Central memory CD4-positive, alpha-beta T cell (primary cell): ENCODE measurements at places on chromosomes 3 and 15.

- no peak for DNase-seq
Measured at GRCh38 chr3:136255672-136256406, 5.7 kb downstream of the PCCB start.

DNA sequence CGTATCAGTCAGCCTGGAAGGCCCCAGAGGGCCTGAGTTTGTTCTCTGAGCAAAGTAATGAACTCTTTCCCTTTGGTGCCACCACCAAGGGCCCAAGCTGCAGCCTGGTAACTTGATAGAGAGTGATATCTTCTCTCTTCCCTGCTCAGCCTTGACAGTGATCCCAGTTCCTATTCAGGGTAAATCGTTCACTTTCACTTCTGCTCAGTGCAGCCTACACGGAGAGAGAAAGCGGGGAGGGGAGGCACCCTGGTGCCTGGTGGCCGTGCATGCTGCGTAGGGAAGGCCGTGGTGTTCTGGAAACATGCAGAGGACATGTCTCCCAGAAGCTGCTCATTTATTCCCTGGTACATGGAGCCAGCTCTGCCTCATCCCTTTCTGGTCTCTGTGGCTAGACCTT is 54.9 kb downstream of the KIF9 start:
- DNase-seq, result no peak

DNA sequence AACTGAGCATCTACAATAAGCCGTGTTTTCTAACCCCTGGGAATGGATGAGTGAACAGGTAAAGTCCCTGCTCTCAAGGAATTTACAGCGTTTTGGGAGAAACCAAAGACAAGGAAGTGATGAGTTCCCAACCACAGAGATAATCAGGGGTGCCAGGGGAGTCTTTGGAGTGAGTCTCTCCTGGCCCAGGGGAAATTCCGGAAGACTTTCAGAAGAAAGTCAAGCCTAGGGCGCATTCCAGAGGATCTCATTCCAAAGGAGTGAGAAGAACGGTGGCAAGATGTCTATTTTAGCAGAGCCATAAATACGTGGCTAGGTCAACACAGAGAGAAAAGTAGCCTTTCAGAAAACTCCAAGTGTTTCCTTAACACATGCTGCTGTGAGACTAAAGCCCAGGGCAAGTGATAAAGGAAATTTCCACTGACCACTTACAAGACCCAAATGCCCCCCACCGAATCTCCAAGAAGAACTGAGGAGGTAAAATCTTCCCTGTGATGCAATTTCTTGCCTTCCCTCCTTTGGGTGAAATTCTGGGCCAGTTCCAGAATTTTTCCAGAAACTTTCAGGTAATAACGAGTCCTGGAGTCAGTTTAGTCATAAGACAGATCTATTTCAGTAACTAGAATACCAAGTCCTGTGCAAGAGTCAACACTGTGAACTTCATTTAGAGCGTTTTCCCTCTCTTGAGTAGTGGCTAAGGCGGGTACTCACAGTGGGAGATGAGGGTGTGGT is 437.4 kb downstream of the NR2F2 start:
- DNase-seq, result no peak

- no peak for DNase-seq
Measured at GRCh38 chr15:86877171-86877631, 797.5 kb downstream of the AGBL1 start.

GRCh38 chr3:19427422-19428149 is 279.3 kb downstream of the KCNH8 start:
- no peak for DNase-seq

- no peak for DNase-seq
Measured at GRCh38 chr15:80367661-80368060, 36.5 kb upstream of the ARNT2 start.

- no peak for DNase-seq
Measured at GRCh38 chr15:79702621-79703020, 194.2 kb downstream of the MTHFS start.

DNA sequence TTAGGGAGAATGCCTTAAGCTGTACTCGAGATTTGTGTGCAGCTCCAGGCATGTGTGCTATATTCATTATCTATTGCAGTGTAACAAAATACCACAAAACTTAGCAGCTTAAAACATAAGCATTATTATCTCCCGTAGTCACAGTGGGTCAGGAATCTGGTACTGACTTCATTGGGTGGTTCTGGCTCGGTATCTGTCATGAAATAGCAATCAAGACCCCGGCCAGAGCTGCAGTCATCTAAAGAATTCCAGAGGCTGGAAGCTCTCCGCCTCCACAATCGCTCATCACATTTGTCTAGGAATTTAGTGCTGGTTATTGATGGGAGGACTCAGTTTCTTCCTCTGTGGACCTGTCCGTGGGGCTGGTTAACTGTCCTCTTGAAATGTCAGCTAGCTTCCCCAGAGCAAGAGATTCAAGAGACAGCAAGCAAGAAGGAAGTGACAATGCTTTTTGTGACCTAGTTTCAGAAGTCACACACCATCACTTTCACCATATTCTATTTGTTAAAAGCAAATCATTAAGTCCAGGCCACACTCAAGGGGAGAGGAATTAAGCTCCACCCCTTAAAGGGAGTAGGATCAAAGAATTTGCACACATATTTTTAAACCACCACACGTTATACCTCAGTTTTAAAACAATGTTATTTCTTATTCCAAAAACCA is 76.1 kb downstream of the TOP2B start:
- no peak for DNase-seq

DNA sequence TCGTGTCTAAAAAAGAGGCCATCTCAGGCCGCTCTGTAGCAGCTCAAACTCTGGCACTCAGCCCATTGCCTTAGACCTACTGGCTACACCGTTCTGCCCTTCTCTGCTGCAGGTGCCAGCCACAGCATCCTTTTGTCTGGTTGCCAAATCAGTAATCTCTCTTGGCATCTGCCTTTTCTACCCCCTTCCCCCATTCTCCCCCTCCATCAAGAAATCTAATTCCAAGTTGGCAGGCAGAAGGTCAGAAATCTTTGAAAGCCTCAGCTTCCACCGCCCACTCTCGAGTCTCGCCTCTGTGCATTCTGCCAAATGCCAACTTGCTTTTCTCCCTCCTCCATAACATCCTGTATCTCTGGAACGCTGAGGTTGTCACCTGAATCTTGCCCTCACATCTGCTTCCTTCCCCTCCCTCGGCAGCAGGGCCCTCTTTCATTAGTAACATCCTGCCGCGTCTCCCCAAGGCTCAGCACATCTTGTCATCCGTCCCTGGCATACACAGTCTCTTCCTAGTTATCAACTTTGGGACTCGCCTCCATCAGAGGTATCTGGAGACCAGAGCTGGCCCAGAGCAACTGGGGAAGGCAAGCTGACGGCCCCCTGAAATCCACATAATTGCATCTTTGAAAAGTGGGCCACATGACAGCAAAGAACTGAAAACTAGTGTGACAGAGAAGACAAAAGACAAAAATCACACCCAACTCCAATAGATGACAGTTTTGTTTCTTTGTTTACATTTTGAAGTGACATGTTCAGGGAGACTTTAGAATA is 312.0 kb upstream of the CCDC54 start:
- no peak for DNase-seq

GRCh38 chr3:125110016-125110875 is 54.4 kb upstream of the HEG1 start:
- no peak for DNase-seq

GRCh38 chr3:42936157-42936981 is 30.4 kb downstream of the ZNF662 start:
- no peak for DNase-seq

- DNase-seq, result no peak
Measured at GRCh38 chr3:149316437-149316836, 17.0 kb downstream of the TM4SF18 start.

DNA sequence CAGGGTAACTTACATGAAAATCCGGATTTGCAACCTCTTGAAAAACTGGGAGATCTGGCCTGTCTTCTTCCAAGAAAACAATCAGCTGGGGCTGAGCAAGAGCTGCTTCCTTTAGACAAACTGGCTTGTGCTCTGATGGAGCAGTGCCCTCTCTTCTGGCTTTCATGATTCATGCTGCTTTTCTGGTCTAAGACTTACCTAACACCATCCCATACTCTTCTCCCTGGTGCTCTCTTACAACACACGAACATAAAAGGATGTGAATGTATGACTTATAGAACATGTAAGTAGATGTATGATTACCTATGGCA is 9.9 kb downstream of the TJP1 start:
- DNase-seq, result no peak

DNA sequence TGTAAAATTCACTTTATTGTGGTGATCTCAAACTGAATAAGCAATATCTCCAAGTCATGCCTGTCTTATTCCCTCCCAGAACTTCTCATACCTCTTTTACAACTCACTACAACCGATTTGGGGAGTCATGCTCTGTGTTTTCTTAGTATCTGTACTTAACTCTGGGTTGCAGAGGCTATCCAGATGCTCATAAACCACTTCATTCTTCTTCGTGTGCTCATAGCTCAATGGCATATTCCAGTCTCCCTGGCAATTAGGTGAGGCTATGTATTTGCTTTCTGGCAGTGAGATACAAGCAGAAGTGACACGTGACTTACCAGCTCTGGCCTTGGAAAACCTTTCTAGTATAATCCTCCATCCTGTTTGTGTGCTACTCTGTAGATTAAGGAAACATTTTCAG is 360.9 kb downstream of the ZNF385D start:
- DNase-seq, result no peak
